ENCODE measurements at places on chromosomes 11 and 22.

DNA sequence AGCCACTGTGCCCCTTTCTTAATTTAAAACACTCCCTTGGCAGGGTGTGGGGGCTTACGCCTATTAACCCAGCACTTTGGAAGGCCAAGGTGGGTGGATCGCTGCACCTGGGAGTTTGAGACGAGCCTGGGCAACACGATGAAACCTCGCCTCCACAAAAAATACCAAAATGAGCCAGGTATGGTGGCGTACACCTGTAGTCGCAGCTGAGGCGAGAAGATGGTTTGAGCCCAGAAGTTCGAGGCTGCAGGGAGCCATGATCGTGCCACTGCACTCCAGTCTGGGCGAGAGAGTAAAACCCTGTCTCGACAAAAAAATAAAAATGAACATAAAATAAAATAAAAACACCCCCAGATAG lies 45.0 kb downstream of the LINC01488 start:
- DNase-seq: no peak

DNA sequence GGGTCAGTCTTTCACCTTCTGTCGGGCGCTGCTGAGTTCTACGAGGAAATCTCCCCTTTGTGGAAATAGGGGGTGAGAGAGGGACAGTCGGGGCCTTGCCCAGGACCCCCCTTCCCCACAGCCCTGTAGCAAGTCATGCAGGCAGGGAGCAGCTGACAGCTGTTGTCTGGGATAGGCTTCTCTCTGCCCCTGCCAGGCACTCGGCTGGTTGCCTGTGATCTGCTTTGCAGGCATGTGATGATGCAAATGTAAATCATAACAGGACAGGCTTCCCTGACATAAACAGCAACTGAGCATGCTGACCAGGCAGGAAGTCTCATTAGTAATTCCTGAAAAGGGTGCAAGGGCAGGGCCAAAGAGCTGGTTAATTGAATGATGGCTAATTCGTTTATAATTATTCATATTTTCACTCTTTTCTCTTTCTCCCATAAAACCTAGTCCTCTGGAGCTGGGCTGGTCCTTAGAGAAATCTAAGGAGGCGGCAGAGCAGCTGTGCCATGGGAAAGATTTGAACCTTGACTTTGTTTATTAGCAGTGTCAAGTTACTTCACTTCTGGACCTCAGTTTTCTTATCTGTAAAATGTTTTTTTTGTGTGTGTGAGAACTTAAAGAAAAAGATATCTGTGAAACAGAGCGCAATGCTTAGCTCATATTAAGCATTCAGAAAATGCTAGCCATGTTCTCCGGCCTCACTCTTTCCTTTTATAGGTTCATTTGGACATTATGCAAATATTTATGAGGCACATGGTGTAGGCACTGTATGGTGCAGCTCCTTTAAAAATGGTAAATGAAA lies 129.7 kb downstream of the LDLRAD3 start:
- DNase-seq: no peak

DNA sequence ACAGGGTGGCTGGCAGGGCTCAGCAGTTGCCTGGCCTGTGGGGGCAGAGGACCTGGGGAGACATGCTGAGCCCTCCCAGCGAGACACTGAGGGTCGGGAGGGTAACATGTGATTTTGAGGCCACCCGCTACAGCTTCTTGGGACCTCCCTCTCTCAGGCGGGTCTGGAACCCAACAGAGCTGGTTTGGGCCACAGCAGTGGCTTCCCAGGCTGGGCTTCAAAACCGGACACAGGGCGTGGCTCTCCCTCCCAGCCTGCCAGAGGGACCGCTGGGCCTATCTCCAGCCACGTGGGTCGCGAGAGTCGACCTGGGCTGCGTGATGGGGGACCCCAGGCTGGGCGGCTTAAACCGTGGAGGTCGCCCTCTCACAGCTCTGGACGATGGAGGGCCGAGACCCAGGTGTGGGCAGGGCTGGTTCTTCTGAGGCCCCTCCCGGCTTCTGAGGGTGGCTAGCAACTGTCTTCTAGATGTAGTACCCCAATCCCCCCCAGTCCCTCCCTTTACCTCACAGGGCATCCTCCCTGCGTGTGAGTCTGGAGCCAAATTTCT lies 91.7 kb downstream of the KCNQ1 start:
- DNase-seq: no peak

- no peak for DNase-seq
These were observed 3.0 kb upstream of the NAP1L4 start for GRCh38 chr11:2995031-2995561.

GRCh38 chr11:103484545-103484944 lies 375.3 kb downstream of the DYNC2H1 start:
- no peak for DNase-seq

GRCh38 chr11:65498042-65498726 lies 661 bp upstream of the MALAT1 start:
- peak; percentile 54 for DNase-seq

GRCh38 chr22:31272522-31273446 lies 19.5 kb downstream of the PIK3IP1 start:
- peak; percentile 48 for DNase-seq
